Astrocyte of the hippocampus (primary cell): ENCODE measurements at places on chromosomes 16 and 17.

DNA sequence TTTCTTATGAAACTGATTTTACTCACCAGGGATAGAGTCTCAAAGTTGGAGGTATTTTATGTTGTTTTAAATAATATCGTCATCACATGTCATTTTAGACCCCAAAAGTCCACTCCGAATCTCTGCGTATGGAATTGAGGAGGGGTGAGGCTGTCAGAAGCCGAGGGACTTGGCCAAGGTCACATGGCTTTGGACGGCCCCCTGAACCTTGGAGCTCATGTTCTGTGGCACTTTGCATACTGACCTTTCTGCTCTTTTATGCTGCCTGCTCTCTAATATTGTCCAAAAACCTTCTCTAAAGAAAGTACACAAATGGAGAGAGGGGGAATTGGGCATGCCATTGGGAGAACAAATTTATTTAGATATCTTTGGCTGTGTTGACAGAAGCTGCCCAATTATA is 700.0 kb downstream of the WWOX start:
- no peak for DNase-seq

- no peak for DNase-seq
These were observed 4.6 kb downstream of the FAAP100 start for GRCh38 chr17:81547614-81547982.

DNA sequence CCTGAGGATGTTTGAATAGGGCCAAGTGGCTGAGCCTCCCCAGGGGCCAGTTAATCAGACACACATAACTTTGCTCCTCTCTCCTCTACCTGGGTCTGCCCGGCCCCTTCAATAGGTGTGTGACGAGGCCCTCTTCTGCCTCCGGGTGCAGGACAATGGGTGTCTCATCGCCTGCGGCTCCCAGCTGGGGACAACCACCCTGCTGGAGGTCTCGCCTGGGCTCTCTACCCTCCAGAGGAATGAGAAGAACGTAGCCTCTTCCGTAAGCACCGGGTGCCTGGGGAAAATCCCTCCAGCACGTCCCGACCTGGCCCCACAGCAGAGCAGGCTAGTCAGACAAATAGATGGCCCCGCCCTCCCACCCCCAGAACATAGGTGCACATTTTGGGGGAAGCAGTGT is 16.1 kb upstream of the KIF19 start:
- no peak for DNase-seq

DNA sequence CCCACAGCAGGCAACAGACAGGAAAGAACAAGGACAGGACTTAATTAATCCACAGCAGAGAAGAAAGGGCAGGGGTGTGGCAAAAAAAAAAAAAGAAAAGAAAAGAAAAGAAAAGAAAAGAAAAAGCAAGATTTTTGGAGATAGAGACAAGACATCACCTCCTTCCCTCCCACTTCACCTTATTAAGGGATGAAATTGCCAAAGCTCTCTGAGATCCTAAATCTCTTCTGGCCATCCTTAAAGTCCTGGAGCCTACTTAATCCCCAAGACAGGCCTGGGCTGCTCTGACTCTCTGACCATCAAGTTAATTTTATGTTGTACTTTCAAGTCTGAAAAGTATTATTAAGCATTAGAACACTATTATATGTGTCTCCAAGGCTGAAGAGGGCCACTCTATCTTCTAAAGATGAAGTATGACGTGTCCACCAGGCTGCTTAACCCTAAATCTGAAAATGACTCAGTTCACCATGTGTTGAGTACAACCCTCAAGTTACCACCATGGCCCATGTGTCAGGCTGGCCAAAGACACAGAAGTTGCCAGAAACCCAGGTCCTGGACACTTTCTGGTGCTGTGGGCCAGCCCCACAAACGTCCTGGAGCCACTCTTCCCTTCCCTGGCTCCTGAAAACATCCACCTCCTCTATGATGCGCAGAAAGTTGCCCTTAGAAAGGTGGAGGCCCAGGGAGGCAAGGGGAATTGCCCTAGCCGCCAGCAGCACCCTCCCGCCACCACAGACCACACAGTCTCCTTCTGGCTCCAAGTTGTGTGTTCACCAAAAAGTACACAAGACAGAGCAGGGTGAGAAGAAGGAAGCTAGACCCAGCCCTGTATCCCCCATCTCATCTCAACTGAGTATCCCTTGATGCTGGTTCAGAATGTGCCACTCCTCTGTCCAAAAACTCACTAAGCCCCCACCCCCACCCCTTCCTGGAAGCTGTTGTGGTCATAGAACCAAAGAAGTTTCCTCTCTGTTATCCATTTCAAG is 2.7 kb downstream of the SOCS1 start:
- peak; percentile 24 for DNase-seq

DNA sequence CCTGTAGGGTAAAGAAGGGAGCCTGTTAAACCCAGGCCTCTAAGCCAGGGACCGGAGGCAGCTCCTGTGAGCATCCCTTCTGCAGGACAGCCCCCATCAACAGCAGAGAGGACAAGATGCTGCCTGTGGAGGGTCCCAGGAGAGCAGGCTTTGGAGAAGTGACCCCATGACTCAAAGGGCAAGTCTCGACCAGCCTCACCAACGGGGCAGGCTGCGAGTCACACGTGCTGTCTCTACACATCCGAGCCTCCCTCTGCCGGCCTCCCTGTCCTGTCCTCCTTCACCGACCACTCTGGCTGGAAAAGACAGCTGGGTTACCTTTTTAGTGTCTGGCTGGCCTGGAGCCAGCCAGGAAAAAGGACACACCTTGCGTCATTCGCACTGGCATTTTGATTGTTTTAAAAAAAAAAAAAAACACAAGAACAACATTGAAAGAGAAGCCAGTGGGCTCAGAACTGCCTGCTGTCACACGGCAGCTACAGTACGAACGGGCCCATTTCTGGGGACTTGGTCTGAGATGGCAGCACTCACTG is 74.5 kb upstream of the RCVRN start:
- DNase-seq = no peak

- peak; percentile 93 for DNase-seq
These were observed at the start of the genes NAA60 and ZNF597 for GRCh38 chr16:3443108-3444031. NAA60 (plus strand) TSS chr16:3443680; CDS start chr16:3476228, 32,548 bp downstream. ZNF597 (minus strand) TSS chr16:3443504; CDS start chr16:3443153, 351 bp downstream.

GRCh38 chr17:77280304-77281121 is 139.7 kb downstream of the SEC14L1 start:
- peak; percentile 51 for DNase-seq
